ENCODE measurements at places on chromosomes 16 and 17. TPM values are rescaled to one million over a fixed set of nuclear protein-coding genes. Genes with fewer than 3 reads are reported as not detected.

DNA sequence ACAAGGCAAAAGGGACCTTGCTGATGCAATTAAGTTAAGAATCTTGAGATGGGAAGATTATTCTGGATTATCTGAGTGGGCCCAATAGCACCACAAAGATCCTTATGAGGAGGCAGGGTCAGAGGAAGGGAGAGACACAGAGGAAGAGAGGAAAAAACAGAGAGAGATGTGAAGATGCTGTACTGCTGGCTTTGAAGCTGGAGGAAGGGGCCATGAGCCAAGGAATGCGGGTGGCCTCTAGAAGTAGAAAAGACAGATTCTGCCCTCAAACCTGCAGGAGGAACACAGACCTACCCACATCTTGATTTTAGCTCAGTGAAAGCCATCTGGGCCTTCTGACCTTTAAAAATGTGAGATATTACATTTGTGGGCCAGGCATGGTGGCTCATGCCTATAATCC, 8.1 kb upstream of the CPSF4L start:
- no peak for DNase-seq

CEP20 gene
- polyA plus RNA-seq, result 31.9 TPM

GRCh38 chr17:64781810-64782555, 119.9 kb upstream of the SMURF2 start:
- no peak for DNase-seq

- no peak for DNase-seq
Observed at GRCh38 chr17:46925185-46925868, 2.4 kb downstream of the GOSR2 start.

- peak; percentile 80 for DNase-seq
Observed at GRCh38 chr16:85330694-85331188, 218.5 kb upstream of the CIBAR2 start.

- no peak for DNase-seq
Observed at GRCh38 chr16:57676553-57677085, 8.5 kb downstream of the ADGRG3 start.

- DNase-seq, result no peak
Observed at GRCh38 chr16:30459456-30459855, 13.1 kb upstream of the ITGAL start.

DNA sequence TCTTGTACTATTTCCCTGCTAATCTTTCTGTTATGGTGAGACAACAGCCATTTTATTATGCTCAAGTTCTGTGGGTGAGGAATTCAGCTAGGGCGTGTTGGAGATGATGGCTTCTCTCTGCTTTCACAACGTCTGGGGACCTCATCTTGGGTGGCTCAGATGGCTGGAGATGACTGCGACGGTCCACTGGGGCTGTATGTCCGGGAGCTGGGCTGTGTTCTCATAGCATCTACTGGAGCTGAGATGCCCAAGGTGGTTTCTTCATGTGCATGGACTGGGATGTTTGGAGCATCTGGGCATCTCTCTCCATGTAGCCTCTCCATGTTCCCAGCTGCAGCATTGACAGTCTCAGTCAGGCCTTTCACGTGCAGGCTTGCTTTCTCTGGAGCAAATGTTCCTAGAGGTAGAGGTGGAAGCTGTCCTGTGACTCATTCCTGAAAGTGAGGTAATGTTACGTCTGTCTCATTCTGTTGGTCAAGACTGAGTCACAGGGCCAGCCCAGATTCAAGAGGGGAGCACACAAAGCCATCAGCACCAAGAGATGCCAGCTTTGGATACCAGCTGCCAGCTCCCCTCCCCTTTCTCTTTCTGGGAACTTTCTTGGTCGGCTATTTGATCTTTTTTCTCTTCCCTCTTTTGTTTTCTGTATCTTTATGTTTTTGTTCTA, 96.2 kb downstream of the RAP1GAP2 start:
- DNase-seq, result no peak

GRCh38 chr17:82845163-82845807, 5.5 kb upstream of the ZNF750 start:
- peak; percentile 40 for DNase-seq

EPOP gene
- polyA plus RNA-seq, result 1.6 TPM

DNA sequence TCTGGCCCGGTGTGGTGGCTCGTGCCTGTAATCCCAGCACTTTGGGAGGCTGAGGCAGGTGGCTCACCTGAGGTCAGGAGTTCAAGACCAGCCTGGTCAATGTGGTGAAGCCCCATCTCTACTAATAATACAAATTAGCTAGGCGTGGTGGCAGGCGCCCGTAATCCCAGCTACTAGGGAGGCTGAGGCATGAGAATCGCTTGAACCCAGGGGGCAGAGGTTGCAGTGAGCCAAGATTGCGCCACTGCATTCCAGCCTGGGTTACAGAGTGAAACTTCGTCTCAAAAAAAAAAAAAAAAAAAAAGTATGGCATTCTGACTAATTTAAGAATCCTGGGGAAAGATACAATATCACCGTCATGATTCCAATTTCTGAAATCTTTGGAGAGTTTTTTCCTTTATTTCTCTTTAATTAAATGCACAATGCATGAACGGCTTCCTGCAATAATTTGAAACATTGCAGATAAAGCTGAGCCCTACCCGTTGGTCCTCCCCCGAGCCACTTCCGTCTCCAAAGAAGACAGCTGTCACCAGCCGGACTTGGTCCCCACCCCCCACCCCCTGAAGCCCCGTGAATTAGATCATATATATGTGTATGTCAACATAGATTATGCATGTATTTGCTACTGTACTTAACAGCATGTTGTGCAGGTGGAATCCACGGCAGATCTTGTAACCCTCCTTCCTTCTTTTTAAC, 142.6 kb upstream of the PLCG2 start:
- DNase-seq, result no peak

GRCh38 chr17:60534010-60534555, 8.0 kb upstream of the APPBP2 start:
- no peak for DNase-seq

- no peak for DNase-seq
Observed at GRCh38 chr17:36144014-36144413, 32.4 kb downstream of the TBC1D3B start.

DNA sequence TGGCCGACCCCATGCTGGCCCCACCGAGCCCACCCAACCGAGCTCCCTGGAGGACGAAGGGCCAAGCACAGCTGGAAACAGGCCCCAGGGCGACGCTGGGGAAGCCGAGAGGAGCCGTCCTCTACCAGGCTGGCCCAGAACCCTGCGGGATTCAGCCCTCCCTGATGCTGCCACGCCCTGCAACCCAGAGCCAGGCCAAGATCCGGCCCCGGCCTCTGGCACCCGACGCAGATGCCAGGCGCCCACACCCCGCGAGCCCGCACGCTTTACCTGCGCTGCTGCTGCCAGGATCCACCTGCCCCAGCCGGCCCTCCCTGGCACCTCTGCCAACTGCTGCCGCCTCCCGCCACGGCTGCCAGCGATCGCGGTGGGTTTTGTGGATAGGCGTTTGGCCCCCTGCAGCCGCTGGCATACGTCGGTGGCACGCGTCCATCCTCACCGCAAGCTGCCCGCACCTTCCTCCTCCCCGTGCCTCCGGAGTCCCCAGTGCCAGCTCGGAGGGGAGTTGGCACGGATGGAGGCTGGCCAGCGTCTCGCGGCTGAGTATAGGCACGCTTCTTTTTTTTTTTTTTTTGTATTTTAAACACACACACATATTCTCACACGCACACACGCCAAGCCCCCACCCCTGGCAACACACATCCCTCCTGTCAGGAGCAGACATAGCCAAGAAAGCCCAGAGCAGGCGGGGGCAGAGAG, 41.3 kb upstream of the ACSF3 start:
- no peak for DNase-seq

KRT31 gene
- not detected for polyA plus RNA-seq

PRSS36 gene
- 1.7 TPM for polyA plus RNA-seq

DNA sequence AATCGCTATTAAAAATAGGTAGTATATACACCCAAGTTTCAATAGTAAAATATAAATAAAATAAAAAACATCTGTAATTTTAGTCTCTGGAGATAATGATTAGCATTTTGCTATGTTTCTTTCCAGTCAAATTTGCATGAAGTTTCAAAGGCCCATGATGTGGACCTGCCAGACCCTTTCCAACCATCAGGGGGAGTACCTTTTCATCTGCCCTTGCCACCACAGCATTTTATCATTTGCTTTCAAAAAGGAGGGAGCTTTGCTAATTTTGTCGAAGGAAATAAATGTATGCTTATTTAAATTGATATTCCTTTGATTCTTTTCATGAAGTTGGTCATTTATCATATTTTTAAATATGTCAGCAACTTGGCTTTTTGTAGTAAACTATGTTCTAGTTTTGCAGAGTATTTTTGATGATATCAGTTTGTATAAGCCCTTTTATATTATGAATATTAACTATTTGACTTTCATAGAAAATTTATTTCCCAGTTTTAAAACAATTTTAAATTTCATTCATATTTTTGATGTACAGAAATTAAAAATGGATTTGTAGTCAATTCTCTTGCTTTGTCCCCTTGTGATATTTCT, 115.2 kb upstream of the NETO2 start:
- no peak for DNase-seq

C16orf92 gene
- polyA plus RNA-seq, result not detected

CACNG3 gene
- polyA plus RNA-seq, result not detected

DNA sequence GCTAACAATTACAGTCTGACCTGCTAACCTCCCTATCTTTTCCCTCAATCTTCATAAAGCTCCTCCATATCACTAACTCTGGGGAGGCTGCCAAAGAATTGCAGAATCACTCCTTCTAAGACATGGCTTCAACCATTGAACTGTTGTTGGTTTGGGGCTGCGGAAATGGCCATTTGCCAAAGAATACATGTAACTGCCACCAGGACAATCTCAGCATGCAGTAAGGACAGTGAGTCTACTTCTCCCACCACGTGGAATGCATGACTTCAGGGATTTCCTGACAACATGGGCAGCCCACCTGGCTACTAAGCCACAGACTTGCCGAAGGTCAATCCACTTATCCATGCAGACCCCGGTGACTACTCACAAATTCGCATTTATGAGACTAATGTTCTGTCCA, 104.3 kb upstream of the NUDT7 start:
- no peak for DNase-seq

DNA sequence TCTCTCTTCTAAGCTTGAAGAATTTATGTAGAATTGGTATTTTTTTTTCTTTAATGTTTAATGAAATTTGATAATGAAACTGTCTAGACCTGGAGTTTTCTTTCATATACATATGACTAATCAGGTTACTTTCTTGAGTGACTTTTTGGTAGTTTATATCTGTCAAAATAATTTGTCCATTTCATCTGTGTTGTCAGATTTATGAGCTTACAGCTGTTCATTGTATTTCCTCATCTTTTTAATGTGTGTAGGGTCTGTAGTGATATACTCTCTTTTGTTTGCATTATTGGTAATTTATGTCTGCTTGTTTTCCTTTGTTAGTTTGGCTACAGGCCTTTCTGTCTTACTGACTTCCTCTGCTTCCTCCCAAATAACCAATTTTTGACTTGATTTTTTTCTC, 55.7 kb downstream of the TAOK1 start:
- DNase-seq, result no peak

USP32 gene
- polyA plus RNA-seq, result 48.1 TPM

MYH3 gene
- polyA plus RNA-seq, result 8.4 TPM

SPATA32 gene
- polyA plus RNA-seq, result 0.09 TPM

GRCh38 chr16:67301080-67301782, 21.9 kb downstream of the PLEKHG4 start:
- DNase-seq, result no peak

- no peak for DNase-seq
Observed at GRCh38 chr17:74119965-74120364, 83.5 kb upstream of the RPL38 start.

DNA sequence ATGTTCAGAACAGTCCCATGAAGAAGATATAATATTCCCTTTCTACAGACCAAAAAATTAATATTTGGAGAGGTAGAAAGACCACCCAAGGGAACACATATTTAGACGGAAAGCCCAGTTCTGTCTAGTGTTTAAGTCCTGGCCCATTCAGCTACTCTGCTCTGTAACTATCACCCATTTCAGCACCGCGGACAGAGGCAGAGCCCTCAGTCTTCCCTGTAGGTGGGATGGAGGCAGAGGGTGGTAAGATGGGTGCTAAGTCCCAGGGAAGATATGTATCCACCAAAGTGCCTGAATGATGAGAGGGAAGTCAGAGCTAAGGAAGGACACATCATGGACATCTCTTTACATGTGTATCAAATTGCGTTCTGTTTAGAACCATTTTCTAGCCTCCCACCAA, 27.8 kb upstream of the C16orf78 start:
- DNase-seq, result peak; percentile 7

GRCh38 chr17:43449470-43450248, 34.1 kb upstream of the DHX8 start:
- peak; percentile 74 for DNase-seq

DNA sequence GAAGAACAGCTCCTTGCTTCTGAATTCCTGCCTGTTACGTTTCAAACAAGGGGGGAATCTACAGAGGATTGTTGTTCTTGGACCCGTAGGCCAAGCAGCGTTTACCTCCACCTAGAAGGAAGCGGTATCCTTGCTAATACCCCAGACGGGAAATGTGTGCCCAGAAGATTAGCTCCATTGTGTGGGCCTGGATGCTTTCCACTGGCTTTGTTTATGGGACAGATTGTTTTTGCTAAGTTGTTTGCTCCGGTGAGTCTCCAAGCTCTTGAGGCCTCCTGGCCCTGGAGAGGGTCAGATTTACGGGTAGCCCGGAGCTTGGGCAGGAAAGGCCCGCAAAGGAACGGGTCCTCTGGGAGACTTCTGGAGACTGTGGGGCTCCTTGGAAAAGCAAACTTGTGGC, 28.4 kb upstream of the MRTFB start:
- DNase-seq, result no peak

DNA sequence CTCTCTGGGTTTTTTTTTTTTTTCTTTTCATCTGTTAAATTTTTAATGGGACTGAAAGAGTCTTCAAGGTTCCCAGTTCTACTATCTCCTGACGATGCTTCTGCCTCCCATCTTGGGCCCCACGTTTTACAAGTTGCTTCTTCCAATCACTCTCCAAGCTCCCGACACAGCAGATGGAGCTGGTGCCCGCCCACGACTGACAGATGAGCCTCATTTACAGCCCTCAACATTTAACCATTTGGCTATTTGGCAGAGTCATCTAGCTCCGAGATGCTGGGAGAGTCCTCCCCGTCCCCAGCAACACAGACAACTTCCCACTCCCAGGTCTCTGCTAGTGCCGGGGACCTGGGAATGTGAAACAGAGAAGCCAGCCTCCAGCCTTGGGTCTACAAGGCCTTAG, 276.9 kb downstream of the SHISA9 start:
- no peak for DNase-seq

TBC1D3C gene
- polyA plus RNA-seq, result not detected

DNA sequence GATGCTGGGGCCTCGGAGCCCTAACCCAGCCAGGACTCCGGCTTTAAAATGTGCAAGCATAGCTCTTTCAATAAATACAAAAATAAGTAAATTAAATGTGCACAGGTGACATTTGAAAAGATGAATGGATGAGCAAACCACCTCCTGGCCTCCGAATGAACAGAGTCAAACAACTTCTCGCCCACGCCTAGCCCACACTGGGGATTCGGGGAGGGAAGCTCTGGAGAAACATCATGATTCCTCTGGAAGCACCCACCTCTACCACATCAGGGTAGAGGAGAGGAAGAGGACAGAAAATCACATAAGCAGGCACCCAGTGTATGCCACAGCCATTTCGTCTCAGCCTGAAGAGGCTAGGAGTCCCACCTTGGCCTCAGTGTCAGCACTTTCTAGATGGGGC, 105.8 kb downstream of the SDK2 start:
- no peak for DNase-seq

NKD1 gene
- 13.5 TPM for polyA plus RNA-seq

GRCh38 chr16:81723098-81723723, 55.9 kb upstream of the PLCG2 start:
- DNase-seq, result peak; percentile 84

- no peak for DNase-seq
Observed at GRCh38 chr16:56613706-56614105, 5.3 kb downstream of the MT2A start.

- DNase-seq, result no peak
Observed at GRCh38 chr17:5719976-5720375, 135.7 kb upstream of the NLRP1 start.

Measured in renal pelvis (tissue), 12 donors.